ENCODE measurements at places on chromosomes 5 and 9. TPM values are rescaled to one million over a fixed set of nuclear protein-coding genes. Genes with fewer than 3 reads are reported as not detected.

DNA sequence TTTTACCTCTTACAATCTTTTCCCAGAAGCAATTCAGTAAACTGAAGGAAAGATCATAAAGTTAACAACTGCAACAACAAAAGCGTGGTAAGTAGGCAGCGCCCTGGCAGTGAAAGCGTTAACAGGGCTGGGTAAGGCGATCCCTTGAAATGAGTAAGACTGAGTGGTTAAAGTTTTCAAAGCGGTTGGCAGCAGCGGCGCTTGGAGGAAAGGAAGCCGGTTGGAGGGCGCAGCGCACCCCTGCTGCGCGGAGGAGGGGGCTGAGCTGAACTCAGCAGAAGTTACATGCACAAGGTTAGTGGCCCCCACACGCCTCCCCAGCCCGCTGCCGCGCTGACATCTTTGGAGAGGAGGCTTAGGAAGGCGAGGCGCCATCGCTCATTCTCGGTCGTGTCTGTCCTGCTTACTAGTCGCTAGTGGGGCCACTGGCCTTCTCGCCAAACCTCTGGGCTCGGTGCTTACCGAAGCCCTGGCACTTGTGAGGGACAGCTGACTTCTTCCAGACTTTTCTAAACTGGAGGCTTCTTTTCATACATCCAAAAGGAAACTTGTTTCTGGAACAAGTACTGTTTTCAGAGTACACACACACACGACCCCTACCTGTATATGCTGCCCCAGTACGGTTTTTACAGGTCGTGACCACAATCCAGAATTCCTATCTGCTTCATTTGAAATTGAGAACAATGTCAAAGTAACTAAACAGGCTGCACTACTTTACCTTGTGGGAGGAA, at the start of gene SH3RF2:
SH3RF2 (plus strand) TSS at position 178 of the 731 bp plus-strand sequence. CDS start 1,351 bp downstream, outside the sequence.
- DNase-seq: peak; percentile 58

DNA sequence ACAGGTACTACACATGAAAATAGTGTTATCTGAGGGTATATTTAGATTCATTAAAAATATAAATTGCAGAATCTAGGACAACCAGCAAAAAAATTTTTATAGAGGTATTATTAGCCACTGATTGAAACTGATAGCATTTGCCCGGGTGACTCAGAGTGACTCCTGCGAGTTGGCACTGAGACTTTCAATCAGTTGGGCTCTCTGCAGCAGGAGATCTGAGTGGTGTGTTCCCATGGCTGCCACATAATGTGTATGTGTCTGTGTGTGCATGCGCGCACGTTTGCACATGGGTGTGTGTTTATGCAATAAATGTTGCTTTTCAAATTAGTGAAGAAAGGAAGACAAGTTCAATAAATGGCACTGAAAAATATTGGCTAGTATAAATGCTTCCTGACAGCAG, 100.1 kb upstream of the MRPS30 start:
- no peak for DNase-seq

DNA sequence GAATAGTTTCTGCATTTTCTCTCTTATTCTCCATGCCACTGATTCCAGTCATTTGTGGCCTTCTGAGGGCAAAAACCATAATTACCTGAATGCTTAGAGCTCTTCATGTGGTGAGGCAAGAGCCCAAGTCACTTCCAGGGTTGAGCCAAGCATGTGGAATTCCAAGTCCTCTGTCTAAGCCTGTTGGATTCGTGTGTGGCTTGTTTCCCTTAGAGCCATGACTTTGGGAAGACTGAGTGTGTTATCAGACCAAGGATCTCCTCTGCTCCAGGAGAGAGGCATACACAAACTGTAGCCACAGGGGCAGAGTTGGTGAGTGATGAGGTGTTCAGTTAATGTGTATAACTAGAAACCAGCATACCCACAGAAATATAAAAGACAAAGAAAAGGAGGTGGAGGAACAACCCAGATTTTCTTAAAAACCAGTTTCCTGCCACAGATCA, 27.1 kb downstream of the SLC22A5 start:
- no peak for DNase-seq

DNA sequence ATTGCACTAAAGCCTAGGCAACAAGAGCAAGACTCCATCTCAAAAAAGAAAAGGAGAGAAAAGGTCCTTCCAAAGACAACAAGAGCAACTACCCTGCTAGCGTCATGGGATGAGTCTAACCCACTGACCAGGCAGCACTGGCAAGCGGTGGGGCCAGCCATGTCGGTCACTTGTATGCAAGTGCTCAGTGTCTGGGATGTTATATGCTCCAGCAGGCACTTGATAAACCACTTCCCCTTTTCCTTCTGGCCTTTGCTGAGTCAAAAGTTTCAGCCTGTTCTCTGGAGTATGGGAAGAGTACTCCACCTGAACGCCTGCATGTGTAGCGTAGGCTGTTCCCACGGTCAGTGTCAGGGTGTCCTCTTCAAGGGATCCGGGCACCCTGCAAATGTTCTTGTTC, 9.2 kb upstream of the MXD3 start:
- no peak for DNase-seq

DNA sequence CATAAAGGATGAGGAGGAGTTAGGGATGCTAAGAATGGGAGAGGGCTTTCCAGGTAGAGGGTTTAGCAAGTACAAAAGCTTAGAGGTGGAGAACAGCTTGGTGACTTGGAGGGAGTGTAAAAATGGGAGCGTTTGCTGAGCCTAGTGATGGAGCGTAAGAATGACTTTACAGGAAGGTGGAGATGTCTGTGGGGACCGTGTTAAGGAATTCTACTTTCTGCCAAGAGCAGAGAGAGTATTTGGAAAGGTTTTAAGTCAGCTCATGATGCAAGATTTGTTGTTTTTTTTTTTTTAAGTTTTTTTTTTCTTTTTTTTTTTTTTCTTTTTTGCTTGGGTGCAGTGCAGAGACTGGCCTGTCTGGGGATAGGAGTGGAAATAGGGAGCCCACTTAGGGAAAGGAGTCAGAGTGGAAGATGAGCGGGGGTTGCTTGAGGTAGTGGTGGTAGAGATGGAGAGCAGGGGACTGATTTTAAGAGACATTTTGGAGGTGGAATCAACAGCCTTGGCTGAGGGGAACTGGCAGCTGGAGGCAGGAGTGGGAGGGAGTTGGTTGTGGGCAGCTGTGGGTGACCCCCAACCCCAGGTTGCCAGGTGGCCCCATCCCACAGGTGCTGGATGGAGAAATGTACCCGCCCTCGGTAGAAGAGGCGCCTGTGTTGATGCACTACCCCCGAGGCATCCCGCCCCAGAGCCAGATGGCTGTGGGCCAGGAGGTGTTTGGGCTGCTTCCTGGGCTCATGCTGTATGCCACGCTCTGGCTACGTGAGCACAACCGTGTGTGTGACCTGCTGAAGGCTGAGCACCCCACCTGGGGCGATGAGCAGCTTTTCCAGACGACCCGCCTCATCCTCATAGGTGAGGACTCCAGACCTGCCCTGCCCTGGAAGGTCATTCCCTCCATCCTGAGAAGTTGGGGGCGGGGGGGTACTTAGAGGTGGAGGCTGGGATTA, 12.4 kb downstream of the PTGS1 start:
- DNase-seq: no peak

- no peak for DNase-seq
These were observed 472.0 kb upstream of the WWC1 start for GRCh38 chr5:167819406-167819805.

The CDKN2B gene
- total RNA-seq: 4.0 TPM

Measured in sciatic nerve (tissue), 2 donors.